ENCODE measurements at places on chromosomes 4 and X.

DNA sequence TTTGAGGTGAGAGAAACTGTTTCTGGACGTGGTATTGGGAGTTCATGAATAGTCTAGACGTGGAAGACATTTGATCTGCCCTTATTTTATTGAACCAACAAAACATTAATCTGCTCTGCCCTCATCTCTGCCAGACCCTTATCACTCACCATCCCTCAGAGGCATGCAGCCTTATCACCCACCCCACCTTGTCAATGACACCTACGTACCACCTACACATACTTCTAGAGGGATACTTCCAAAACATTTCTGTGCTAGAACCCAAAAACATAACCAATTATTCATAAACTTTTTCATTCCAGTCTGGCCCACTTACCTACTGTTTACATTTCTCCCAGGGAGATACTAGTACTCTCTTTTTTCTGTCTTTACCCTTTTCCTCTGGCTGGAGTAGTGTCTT is 105.2 kb downstream of the RS1 start:
- no peak for DNase-seq

GRCh38 chr4:172850838-172851237 is 317.8 kb upstream of the GALNT7 start:
- DNase-seq = peak; percentile 94

DNA sequence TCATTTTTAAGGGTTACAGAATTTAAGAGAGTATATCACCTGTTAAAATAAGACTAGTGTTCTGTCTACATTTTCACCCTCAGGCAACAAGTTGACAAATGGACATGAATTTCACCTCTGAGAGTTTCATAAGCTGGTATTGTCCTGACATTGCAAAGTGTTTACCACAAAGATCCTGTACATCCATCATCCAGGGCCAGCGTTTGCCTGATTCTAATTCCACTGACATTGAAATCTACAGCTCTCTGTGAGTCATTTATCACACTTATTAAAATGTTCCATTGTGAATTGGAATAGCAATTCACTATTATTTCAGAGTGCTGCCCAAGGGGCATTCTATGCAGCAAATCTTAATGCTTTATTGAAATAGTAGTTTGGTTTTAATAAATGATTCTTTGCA is 1499.4 kb upstream of the PCDH7 start:
- DNase-seq = no peak

GRCh38 chrX:12946838-12947544 is 27.9 kb upstream of the TMSB4X start:
- peak; percentile 77 for DNase-seq

GRCh38 chrX:85590638-85591037 is 211.2 kb upstream of the POF1B start:
- no peak for DNase-seq

GRCh38 chrX:110287605-110288004 is 30.3 kb downstream of the AMMECR1 start:
- no peak for DNase-seq

DNA sequence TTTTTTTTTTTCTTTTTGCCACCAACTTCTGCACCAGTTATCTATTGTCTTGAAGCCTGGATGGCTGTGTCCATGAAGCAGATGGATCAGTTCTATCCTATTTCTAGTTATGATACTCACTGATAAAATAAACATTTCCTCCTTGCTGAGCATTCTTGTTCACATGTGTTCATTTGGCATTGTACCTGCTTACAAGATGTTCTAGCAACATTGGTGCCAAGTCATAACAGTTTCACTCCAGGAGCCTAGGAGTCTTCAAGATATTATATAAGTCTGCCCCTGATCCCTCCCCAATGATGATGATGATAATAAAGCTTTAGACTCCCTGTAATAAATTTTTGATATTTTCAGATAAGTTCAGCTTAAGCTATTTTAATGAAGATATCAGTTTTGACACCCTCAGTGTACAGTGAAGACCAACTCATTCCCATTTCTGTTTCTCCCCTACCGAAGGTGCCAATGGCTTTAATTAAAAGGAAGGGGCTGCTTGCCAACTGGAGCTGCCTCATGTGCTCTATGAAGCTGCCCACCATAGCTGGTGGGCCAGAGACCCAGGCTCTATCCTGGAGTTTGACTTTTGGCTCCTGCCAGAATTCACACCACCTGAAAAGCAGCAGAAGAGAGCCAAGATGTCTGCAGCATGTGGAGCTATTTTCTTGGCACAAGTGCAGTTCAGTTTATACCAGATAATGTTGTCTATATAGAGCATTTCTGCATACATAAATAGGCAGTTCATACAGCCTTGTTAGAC is 265.4 kb upstream of the TET2 start:
- DNase-seq = no peak

DNA sequence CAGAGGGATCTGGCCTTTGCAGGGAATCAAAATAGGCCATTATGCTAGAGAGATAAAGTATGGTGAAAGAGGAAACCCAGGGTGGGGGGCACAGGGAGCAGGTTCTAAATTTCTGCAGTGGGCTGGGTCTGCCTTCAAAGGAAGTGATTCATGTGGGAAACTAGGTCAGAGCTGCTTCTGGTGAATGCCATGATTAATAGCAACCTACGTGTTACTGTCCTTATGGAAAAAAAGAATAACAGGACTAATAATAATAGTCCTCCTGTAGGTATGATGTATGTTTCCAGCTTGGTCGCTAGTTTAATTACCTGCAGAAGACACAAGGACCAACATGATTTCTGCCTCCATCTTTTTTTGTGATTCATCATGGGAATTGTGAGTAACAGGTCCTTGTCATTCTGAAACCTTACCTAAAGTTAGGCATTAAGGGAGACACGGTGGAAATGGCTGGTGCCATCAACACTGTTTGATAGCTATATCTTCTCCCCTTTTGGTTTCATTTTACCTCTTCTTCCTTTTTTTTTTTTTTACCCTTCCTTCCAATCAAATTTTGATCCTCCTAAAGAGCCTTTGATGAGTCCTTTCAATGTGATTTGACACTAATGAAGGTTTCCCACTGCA is 180.4 kb downstream of the CPEB2 start:
- no peak for DNase-seq

DNA sequence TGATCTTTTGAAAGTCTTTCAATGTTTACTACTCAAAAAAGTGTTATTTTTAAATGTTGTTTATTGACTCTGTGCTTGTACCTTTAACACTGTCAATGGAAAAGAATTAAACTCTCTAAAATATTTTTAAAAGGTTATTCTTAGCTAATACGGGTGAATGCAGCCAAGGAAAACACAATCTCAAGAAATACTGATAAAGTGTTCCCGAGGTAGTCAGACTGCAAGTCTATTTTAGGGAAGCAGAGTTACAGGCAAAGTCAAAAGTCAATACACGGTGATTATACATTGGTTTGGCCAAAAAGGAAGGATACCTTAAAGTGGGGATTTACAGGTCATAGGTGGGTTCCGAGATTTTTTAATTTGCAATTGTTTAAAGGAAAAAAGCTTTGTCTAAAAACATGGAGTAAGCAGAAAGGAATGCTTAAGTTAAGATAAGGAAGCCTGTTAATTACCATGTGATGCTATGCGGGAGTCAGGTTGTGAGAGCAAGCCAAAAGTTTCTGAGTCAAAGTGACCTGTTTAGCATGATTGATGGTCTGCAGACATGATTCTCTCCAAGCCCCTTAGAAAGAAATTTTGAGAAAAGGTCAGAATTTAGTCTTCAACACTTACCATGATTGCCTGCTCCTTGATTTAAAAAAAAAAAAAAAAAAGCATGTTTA is 288.4 kb downstream of the KLHL4 start:
- no peak for DNase-seq

DNA sequence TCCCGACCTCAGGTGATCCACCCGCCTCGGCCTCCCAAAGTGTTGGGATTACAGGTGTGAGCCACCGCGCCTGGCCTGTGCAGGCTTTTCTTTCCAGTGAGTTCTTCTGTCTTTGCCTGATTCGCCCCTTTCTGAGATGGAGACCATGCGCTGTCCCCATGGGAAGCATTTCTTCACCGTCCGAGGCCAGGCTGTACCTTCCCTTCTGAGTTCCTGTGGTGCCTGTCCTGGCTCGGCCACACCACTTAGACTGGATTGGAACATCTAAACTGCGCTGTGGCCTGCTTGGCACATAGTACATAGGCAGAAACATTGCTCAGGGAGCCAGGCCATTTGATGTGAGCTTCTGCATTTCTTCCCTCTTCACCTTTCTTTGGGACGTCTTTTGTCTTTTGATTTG is 23.7 kb downstream of the FAM193A start:
- DNase-seq = no peak

- no peak for DNase-seq
Measured at GRCh38 chr4:183858011-183858615, 47.0 kb upstream of the STOX2 start.

DNA sequence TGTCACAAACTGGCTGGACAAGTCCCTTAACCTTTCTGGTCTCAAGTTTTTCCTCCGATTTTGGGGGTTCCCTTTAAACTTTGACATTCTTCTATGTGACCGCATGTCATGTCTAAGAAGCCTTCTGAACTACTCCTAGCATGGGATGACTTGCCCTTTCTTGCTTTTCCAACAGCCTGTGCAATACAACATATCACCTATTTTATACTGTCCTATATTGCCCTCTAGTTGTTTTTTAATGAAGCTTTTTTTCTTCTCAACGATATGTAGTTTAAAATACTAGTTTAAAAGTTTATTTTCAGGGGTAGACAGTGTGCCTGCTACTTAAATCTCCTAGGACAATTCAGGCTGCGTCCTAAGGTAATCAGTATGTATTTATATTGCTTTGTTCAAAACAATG is 1.0 kb upstream of the IGBP1 start:
- no peak for DNase-seq

DNA sequence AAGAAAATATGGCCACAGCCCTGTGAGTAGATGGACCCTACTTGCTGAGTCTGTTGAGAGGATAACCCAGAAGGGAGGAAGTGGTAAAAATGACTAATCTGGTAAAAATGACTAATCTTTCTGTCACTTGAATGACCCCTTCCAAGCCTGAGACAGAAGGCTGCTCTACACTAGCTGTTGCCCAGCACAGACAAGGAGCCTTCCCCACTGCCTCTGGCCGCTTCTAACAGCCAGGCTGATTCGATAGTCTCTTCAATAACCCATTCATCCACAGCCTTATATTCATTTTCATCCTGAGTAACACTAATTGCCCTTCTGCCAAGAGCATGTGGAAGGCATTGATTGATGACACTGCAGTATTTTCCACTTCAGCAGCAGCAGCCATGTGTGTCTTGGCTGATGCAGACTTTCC is 18.4 kb downstream of the MAGEB17 start:
- peak; percentile 49 for DNase-seq

GRCh38 chr4:89070041-89070440 is 13.1 kb upstream of the FAM13A start:
- DNase-seq = no peak

GRCh38 chr4:137748616-137749015 is 216.3 kb upstream of the PCDH18 start:
- DNase-seq = no peak

DNA sequence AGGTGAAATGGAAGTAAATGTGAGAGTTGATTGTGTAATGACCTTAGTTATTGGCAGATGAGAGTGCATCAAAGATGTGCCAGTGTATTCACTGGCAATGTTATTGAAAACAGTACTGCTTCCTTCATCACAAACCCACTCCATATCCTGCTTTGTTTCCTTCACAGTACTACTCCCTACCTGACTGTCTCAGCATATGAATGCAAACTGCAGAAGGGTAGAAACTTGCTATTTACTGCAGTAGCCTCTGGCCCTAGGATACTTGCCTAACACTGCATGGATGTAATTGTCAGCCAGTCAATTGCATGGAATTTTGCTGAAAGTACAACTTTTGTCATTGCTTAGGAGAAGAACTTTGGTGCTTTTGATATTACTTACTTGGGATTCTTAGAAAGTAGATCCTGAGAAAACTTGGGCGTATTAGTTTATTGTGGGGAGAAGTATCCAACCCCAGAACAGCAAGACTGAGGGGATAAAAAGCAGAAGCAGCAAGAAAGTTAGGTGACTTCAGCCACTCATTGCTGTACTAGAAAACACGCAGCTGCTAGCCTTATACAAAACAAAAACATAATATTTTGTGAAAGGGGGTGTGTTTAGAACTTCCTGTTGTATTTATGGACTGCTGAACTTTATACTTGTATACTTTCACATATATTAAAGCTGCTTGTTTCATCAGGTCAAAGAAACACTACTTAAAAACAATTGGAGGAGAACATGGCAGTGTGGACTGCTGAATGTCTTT is 219.0 kb downstream of the CCNG2 start:
- DNase-seq = no peak

DNA sequence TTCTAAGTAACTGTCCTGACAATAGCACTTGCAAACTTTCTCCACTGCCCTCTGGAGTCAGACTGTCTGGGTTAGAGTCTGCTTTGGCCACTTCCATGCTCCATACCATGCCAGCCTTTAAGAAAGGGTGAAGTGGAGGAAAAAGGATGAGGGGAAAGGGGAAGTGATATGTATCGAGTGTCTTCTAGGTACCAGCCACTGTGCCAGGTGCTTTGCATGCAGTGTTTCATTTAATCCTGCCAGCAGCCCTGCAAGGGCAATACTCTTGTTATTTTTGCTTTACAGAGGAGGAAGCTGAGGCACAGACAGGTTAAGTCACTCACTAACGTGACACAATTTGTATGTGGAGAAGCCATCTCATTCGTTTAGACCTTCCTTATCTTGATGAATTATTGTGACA is 55.6 kb downstream of the RTL9 start:
- no peak for DNase-seq

GRCh38 chr4:33316578-33316977 is 2596.4 kb downstream of the PCDH7 start:
- DNase-seq = no peak

All from fibroblast of skin of left quadriceps (primary cell).